ENCODE measurements at places on chromosomes 5 and 9.
A peak's percentile ranks its signal among the peaks of the same experiment; 100 is the strongest.

DNA sequence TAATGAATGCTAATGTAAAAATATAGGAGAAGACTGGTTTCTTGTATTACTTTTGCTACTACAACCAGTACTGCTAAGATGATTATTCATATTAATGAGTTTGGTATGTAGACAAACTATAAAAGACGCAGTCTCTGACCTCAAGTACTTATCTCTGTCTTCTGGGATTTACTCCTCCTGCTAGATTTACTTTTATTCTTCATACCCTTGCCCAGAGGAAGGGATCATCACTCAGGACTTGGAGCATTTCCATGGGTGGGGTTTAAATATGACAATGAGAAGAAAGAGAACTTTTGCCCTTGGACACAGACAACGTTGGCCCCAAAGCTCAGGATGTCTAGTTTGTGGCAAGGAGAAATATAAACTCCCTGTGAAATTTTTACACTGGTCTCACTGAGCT, 126.1 kb downstream of the BNC2 start:
- DNase-seq: no peak

DNA sequence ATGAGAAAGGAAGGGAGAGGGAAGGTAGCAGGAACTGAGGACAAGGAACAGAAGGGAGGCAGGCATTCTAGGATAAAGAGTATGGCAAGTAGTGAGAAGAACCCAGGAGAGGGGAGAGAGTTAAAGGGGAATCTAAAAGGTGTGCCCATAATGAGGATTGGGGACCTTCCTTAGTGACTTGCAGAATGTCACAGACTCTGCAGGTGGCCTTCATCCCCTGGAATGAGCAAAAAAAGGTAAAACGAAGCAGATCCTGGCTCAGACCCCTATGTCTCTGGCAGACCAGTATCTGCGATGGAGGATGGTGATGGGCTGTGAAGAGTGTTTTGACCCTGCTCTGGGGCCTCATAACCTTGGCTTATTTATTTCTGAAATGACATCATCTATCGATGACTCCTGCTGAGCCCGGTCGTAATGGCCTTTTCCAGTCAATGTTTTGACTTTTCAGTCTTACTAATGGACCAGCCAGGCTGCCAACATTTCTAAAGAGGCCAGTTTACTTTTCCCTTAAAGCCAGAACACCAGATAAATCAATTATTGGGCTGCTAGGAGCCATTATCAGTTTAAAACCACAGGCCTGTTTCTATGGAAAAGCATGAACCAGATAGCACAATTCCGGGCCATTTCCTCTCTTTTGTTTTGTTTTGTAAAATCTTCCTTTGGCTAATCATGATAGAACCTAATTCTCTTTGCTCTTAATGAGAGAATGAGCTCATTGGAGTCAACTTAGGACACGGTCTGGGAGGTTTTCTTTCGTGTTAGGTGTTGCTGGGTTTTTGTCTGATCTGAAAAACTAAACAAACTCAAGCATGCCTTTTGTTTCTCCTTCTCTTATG, 3.1 kb downstream of the TMOD1 start:
- DNase-seq: no peak

DNA sequence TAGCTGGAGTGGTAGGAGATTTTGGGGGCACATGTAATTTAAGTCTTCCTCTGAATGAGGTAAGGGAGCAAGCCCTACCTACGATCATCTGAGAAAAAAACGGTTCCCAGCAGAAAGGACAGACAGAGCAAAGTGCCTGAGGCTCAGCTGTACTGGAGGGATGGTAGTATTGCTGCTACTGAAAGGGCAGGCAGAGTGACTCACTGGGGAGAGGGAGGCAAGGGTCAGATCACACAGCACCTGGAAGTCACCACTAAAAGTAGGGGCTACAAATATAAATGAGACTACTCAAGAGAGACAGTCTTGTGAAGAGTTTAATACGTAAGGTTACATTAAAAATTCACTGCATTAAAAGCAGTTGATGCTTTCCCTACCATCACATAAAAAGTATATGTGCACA, 75.9 kb downstream of the NFIB start:
- DNase-seq: no peak

- DNase-seq: no peak
These were observed 23.7 kb downstream of the PPP3R2 start for GRCh38 chr9:101571114-101571513.

DNA sequence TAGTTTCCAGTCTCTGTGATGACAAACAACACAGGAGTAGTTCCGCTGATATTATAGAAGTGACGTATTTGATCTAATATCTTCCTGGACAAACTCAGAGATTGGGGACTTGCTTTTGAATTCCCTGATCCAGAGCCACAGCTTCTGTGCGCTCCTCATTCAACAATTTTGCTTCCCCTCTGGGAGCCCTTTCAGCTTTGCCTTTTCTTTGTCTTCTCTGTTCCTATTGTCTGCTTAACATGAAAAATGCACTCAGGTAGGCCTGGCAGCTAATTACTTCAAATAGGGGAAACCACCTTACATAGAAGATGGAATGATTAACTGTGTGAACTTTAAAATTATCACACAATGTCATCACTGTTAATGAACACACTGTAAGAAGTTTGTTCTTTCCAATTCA, 192.9 kb downstream of the EPB41L4A start:
- DNase-seq: no peak

- DNase-seq: no peak
These were observed 196.2 kb downstream of the DEPDC1B start for GRCh38 chr5:60503771-60504170.

GRCh38 chr9:103183701-103184171, 188.6 kb downstream of the CYLC2 start:
- DNase-seq: no peak

DNA sequence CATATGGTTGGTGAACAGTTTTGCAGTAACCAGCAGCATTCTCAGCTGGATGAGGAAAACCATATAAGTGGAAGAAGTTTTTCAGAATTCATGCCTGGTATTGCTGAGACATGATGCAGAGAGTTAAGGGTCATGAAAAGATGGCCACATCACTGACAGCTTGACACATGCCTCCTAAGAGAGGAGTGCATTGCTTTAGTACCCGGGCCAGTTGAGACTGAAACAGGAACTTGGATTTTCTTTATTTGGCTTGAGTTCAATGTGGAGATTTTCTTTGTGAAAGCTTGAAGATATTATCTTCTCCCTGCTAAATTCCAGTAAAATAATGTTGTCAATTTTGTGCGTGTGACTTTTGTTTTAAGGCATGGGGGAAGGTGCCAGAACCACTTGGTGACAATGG, 35.8 kb downstream of the HACD4 start:
- DNase-seq: no peak

GRCh38 chr5:7902201-7902600, 33.3 kb downstream of the MTRR start:
- DNase-seq: no peak

GRCh38 chr5:93078082-93079038, 502.7 kb downstream of the NR2F1-AS1 start:
- DNase-seq: no peak

DNA sequence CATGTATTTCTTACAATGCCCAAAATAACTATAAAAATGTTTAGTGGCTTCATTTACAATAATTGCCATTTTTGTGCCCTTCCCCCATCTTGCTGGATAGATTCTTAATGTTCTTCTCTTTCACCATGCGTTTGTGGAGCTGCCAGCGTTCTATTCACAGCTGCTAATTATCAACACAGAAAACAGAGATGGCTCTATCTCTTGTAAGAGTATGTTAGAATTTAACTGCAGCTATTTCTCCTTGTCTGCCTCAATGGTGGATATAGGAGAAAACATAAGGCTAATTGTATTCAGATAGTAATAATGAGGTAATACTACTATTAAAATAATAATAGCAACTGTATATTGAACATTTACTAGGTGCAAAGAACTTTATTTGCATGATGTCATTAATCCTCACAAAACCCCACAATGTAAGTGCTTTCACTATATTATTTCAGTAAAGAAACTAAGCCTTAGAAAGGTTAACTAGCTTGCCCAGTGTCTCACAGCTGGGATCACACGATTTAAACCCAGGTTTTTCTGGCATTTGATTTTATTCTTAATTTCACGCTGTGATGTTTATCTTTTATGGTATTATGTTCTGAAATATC, 50.1 kb downstream of the JAKMIP2 start:
- no peak for DNase-seq

GRCh38 chr9:91761362-91761761, 188.7 kb downstream of the ROR2 start:
- DNase-seq: no peak

GRCh38 chr9:126608551-126608950, 5.2 kb upstream of the LMX1B start:
- DNase-seq: no peak

DNA sequence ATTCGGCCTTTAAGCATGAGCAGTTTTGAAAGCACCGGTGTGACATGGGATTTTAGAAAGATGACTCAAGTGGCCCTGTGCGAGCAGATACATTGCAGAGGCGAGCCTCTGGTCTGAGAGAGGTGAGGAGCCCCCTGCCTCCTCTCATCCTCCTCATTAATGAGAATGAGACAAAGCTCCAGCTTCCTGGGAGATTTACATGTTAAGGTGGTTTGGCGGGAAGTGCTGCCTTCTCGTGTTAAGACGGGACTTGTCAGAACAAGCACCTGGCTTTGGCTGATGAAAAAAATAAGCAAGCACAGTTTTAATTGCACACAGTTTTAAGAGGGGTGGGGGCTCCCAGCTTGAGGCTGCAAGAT, 68.1 kb downstream of the ACTL7B start:
- DNase-seq: no peak

- DNase-seq: no peak
These were observed 17.1 kb downstream of the ARSK start for GRCh38 chr5:95572016-95572415.

GRCh38 chr5:148387325-148387724, 3.6 kb downstream of the FBXO38 start:
- DNase-seq: no peak

GRCh38 chr5:167708449-167708848, 583.0 kb upstream of the WWC1 start:
- no peak for DNase-seq

GRCh38 chr9:108551030-108551841, 304.6 kb downstream of the ACTL7B start:
- no peak for DNase-seq

DNA sequence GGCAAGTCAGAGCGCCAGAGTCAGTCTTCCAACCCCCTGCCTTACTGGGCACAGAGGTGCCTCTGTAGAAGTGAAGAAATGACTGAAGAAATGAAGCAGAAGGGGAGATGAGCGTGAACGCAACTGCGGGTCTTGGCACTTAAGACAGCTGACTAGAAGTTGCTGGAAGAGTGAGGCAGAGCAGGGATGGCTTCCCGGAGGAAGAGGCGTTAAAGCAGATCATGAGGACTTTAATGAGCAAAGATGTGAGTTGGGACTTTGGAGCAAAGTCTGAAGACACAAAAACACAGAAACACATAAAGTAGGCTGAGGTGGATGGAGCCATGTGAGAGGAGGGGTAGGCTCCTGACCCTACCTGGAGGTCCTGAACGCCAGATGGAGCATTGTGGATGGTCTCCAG, 7.2 kb downstream of the AQP3 start:
- no peak for DNase-seq

- DNase-seq: no peak
These were observed 3.1 kb downstream of the SPACA9 start for GRCh38 chr9:132881826-132882225.

DNA sequence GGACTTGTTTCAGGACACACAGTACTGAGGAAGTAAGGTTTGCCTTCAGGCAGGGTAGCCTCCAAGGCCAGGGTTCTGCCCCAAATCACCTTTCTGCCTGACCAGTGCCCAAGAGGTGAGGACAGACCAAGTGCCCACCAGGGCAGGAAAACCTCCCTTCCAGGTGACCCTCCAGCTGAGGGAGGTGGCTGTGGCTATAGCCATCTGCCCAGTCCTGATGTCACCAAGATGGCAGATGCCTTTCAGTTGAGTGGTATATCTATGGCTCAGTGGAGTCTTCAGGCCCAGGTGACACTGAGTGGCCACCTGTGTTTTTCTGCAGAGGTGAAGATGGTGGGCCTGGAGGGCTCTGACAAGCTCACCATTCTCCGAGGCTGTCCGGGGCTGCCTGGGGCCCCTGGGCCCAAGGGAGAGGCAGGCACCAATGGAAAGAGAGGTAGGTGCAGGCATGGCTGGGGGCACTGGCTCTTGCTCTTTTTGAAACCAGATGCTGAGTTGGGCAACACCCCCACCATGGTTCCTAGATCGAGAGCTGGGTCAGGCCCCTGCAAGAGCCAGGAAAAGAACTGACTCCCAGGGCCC, 1.7 kb downstream of the FCN2 start:
- DNase-seq: no peak

GRCh38 chr5:669111-669841, 23.9 kb downstream of the TPPP start:
- no peak for DNase-seq

DNA sequence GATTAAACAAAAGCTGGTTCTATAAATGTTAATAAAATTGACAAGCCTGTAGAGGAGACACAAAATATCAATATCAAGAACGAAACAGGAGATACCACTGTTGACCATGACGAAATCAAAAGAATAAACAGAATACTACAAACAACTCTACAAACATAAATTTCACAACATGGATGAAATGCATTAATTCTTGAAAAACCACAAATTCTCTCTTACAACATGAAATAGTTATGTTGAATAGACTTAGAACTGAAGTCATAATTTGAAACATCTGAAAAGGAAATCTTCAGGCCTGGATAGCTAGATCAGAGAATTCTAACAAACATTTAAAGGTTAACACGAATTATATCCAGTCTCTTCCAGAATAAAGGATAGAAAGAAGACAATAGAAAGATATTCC, 6.9 kb upstream of the SPATA31C1 start:
- DNase-seq: no peak

- DNase-seq: peak; percentile 48
These were observed 138.7 kb upstream of the SLC24A2 start for GRCh38 chr9:19927560-19927959.

GRCh38 chr9:127163409-127163808, 41.0 kb upstream of the ANGPTL2 start:
- DNase-seq: no peak

DNA sequence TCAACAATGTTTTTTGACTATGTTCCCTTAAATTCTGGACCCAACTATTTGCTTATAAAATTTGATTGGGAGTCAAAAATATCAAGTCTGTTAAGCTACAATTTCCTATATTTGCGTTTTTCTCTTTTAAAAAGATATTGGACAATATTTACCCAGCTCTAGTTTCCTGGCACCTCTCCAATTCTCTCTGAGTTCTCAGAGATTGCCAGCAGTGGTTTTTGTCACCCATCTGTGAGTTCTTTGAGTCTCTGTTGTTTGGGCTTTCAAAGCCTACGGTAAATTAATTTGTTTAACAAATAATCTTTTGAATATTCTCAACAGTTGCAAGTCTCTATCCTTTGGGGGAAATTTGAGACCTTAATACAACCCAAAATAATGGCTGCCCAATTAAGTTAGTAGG, 174.2 kb upstream of the PUM3 start:
- DNase-seq: no peak

GRCh38 chr5:176513788-176514187, 23.4 kb downstream of the RNF44 start:
- DNase-seq: no peak

- no peak for DNase-seq
These were observed 159.2 kb downstream of the ARRDC3 start for GRCh38 chr5:91223886-91224285.

DNA sequence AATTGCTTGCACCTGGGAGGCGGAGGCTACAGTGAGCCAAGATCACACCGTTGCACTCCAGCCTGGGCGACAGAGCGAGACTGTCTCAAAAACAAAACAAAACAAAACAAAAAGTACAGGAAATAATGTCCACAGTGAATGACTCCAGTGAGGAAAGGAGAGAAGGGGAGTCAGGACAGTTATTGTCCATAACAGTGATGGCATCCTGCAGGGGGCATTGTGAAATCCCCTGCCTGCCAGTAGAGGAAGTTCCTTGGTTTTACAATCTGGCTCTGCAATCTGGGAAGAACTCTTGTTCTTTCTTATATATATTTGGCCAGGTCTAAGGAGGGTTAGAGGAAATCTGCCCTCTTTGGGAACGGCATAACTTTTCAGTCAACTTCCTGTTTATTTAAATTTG, 8.2 kb downstream of the SH3GL2 start:
- no peak for DNase-seq
